ENCODE measurements at places on chromosomes 11 and 22.

DNA sequence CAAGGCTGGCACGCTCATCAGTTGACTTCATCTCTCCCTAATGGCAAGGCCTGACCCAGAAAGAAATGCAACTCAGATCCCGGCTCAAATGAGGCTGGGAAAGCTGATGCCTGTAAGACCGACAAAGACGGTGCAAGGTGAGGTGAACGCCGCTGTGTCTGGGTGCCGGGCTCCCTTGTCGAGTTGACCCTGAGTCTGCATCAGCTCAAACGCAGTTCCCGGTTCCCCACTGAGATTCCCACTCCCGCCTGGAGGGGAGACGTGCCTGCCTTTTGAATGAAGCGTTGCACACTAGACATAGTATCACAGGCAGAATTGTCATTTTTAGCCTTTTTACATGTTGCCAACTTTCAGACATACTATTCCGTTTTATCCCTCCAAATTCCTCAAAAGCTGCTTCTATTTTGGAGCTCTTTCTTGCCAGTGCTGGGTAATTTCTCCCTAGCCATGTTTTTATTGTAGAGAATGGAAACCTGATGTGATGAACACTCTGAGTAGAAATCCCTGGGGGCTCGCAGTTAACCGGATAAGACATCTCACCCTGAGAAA is 831 bp upstream of the TP53AIP1 start:
- DNase-seq: no peak

DNA sequence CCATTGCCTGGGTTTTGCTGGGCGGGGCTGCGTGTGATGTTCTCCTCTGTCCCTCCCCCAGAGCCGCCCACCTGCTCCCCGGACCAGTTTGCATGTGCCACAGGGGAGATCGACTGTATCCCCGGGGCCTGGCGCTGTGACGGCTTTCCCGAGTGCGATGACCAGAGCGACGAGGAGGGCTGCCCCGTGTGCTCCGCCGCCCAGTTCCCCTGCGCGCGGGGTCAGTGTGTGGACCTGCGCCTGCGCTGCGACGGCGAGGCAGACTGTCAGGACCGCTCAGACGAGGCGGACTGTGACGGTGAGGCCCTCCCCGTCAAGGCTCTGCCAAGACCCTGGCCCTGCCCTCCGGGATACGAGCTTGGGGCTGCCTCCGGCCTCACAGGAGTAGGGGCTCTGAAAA is 27.0 kb upstream of the PPP6R3 start:
- no peak for DNase-seq

DNA sequence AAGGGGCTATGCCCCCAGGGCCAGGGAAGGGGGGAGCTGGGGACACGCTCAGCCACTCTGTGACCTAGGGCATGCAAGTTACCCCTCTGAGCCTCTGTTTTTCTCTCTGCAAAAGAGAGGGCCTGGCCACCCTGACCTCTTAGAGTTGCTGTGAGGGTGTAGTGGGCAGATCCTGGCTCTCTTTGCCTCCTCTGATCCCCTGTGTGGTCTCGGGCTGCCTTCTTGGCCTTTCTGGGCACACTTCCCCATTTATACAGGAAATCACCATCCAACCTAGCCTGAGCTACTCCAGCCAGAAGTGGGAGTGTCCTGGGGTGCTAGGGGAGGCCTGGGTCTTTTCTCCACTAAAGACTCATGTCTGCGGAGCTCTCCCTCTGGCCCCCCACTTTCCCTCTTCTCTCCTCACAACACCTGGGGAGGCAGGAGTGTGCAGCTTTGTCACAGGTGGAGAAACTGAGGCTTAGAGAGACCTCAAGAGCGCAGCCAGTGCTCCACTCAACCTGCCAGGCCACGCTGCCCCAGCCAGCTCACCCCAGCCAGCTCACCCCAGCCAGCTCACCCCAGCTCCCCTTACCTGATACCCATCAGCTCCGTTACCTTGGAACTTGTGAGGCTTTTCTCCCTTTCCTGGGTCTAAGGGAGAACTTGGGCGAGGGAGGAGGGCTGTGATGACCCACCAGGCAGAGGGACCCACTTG is 1.4 kb downstream of the AIFM3 start:
- DNase-seq: no peak

GRCh38 chr11:18726040-18726439 is at the start of gene IGSF22:
IGSF22 (minus strand) TSS chr11:18726188; CDS start chr11:18724236, 1,952 bp downstream.
- DNase-seq: no peak

GRCh38 chr22:31962387-31963125 is 18.2 kb downstream of the YWHAH start:
- DNase-seq: no peak

GRCh38 chr11:128765571-128766549 is 72.0 kb downstream of the FLI1 start:
- no peak for DNase-seq

GRCh38 chr11:44538375-44539054 is 26.9 kb upstream of the CD82 start:
- DNase-seq: peak; percentile 44

GRCh38 chr22:50694766-50695420 is 22.3 kb downstream of the SHANK3 start:
- no peak for DNase-seq

DNA sequence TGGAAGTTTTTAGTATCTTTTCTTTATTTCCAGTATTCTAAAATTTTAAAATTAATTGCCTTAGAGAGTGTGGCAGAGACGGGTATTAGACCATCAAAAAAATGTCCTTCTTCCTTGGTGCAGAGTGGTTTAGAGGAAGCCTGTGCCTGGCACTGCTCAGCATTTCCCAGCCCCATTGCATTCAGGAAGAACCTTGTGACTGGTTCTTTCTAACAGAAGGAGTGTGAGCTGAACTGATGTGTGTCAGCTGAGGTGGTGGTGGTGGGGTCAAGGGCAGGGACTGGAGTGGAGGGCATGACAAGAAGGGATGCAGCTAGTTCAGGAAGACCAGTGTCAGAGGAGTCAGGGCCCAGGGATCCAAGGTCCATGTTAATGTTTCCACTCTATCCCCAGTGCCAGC is 58.7 kb upstream of the FDX1 start:
- no peak for DNase-seq

DNA sequence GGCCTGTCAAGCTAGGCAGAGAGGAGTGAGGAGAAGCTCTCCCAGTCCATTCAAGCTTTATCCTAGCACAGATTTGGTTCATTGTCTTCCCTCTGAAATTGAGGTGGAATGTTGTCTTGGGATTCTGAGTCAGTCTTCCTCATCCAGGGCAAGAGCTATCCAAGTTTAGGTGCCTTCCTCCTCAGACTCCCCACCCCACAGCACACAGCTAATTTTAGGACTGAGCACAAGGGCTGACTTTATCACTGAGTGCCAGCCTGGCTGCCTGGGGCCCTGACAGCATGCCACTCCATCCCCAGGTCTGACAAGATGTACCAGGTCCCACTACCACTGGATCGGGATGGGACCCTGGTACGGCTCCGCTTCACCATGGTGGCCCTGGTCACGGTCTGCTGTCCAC is 2.6 kb downstream of the PGAP2 start:
- DNase-seq: no peak
